ENCODE measurements at places on chromosomes 1 and 21.

DNA sequence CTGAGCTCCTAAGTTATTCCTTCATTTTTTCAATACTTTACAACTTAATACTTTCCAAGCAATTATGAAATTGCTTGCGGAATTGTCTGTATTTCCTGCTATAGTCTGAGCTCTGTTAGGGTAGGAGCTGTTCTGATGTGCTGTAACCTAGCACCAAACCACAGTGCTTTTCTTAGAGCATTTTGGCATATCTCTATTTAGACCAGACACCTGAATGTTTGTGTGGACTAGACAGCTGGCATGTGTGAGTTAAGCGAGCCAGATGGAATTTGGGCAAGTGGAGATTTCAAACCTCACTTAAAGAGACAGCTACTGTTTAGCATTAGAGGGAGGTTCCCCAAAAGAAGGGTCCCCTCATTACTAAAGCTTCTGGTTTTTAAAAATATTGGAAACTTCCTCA lies 106.1 kb downstream of the RWDD3 start:
- DNase-seq, result no peak

GRCh38 chr1:28779751-28780408 lies 32.1 kb upstream of the OPRD1 start:
- no peak for DNase-seq

DNA sequence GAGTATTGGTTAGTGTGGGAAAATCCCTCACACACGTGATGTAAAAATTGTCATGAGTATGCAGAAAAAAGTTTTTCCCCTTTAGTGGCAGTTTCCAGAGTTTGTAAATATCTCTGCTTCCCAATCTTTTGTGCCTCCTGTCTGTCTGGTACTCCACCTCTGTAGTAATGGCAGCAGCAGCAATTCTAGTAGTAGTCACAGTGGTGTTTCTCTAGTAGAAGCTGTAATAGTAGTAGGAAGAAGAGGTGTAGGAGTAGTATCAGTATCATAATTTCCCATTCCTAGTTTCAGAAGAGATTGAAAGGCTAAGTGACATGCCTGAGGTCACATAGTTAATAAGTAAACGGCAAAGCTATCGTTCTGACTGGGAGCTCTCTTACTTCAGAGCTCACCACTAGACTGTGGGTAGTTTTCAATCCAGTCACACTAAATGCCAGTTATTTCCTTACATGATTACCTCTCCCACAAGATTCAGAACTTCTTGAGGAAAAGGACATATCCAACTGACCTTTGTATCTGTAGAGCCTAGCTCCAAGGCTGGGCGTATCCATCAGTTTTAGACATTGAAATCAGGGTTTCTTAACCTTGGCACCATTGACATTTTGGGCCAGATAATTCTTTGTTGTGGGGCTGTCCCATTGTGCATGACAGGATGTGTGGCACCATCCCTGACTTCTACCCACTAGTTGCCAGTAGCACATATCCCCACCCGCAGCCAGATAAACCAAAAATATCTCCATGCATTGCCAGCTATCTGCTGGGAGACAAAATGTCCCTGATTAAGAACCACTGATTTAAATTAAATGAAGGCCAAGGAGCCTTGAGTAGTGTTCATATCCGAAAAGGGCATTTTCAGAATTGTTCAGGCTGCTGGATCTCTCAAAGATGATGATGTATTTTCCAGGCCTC lies 135.9 kb downstream of the FGGY start:
- DNase-seq, result no peak

DNA sequence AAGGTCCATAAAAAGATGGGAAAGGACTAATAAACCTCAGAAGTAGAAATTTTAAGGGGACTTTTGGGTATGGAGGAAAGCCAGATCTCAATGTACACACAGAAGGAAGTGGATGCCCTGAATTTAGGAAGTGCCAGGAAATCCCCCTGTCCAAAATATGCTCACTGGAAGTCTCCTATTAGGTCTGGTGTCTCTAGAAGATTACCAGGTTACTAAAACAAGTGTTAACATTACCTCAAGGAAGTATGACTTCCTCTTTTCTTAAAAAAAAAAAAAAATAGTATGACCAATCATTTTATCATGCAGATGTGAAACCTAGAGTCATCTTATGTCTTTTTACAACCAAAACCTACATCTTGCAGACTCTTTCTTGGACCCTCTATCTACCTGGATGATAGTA lies 30.7 kb downstream of the CD58 start:
- DNase-seq, result no peak
